ENCODE measurements at places on chromosomes 4 and X. TPM values are rescaled to one million over a fixed set of nuclear protein-coding genes. Genes with fewer than 3 reads are reported as not detected.

Gene ATP2B3
- not detected for total RNA-seq

GRCh38 chr4:58111818-58112217, 1001.6 kb upstream of the IGFBP7 start:
- no peaks in the 10 kb centered on the region for H3K4me1 ChIP-seq
- no peaks in the 10 kb centered on the region for H3K36me3 ChIP-seq
- H3K27ac ChIP-seq: no peak overlapping the region
- no peaks in the 10 kb centered on the region for H3K27me3 ChIP-seq
- H3K4me3 ChIP-seq: no peak overlapping the region

Gene TBX22
- not detected for total RNA-seq

- H3K4me1 ChIP-seq: no peaks in the 10 kb centered on the region
- DNase-seq: no peak
- no peaks in the 10 kb centered on the region for H3K36me3 ChIP-seq
- no peaks in the 10 kb centered on the region for H3K27me3 ChIP-seq
- H3K4me3 ChIP-seq: no peak overlapping the region
Observed at GRCh38 chrX:15594371-15594770, 6.4 kb downstream of the ACE2 start.

Gene SPOCK3
- not detected for total RNA-seq

Gene SPATA4
- total RNA-seq: not detected

GRCh38 chrX:132107291-132107690, 20.5 kb downstream of the FRMD7 start:
- no peak for DNase-seq
- no peak overlapping the region for H3K4me3 ChIP-seq
- H3K36me3 ChIP-seq: no peaks in the 10 kb centered on the region

- no peak overlapping the region for H3K27ac ChIP-seq
- no peak for DNase-seq
- no peaks in the 10 kb centered on the region for H3K36me3 ChIP-seq
Observed at GRCh38 chr4:73673286-73673685, 53.0 kb upstream of the RASSF6 start.

DNA sequence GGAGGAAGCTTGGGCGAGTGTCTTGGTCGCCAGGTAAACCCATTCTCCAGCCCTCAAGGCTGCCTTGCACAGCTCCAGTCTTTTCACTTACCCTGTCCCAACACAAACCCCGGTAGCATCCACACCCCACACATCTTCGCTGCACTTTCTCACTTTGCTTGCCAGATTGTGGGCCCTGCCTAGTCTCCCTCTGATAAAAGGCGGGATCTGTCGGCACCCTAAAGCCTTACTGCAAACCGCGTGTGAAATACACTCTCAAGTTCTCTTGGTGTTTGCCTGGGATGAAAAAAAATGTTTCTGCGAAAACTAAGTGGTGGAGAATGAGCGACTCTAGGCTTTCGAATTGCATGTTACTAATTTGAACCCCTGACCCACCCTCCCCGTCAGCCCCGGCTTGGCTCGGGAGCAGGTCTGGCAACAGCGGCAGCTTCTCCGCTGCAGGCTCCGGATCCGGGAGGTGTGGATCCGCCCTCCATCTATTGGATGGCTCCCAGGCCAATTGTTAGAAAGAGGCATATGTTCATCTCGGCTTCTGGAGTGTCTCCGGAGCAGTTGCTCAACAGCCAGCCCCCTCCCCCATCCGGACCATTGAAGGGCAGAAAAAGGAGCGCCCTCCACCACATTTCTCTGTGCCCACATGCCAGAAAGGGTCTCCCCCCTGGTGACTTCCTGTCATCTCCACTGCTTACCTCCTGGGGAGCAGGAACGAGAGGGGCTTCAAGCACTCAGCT, 3.0 kb upstream of the CITED1 start:
- peaks cover 15% of the 10 kb centered on the region for H3K4me1 ChIP-seq
- H3K27ac ChIP-seq: no peak overlapping the region
- H3K4me3 ChIP-seq: no peak overlapping the region
- peaks cover 23% of the 10 kb centered on the region for H3K27me3 ChIP-seq
- no peaks in the 10 kb centered on the region for H3K36me3 ChIP-seq
